ENCODE measurements at places on chromosomes 6 and 20. TPM values are rescaled to one million over a fixed set of nuclear protein-coding genes. Genes with fewer than 3 reads are reported as not detected.

- H3K27ac ChIP-seq = no peak overlapping the region
- DNase-seq = no peak
- H3K27me3 ChIP-seq = no peaks in the 10 kb centered on the region
- peaks cover 18% of the 10 kb centered on the region for H3K36me3 ChIP-seq
- peaks cover 5% of the 10 kb centered on the region for H3K4me1 ChIP-seq
Measured at GRCh38 chr6:28901831-28902230, 22.0 kb downstream of the TRIM27 start.

Gene MCCD1
- polyA plus RNA-seq = not detected

DNA sequence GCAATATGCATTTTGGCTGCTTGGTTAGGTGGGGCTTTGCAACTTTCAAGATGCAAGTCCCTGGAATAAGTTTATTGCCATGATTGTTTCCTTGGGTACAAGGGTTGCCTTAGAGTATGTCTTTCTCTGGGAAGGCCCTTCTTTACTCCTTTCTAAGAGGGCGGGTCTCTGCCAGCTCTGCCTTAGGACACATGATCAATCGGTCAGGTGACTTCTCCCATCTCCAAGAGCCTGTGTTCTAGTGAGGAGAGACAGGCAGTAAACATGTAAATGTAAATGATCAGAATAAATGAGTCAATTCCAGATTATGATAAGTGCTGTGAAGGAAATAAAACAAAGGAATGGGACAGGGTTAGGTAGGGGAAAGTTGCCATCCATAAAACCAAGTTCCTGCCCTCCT, 43.2 kb upstream of the BCAS1 start:
- no peak overlapping the region for H3K27ac ChIP-seq
- no peaks in the 10 kb centered on the region for H3K27me3 ChIP-seq
- no peak overlapping the region for H3K4me3 ChIP-seq

DNA sequence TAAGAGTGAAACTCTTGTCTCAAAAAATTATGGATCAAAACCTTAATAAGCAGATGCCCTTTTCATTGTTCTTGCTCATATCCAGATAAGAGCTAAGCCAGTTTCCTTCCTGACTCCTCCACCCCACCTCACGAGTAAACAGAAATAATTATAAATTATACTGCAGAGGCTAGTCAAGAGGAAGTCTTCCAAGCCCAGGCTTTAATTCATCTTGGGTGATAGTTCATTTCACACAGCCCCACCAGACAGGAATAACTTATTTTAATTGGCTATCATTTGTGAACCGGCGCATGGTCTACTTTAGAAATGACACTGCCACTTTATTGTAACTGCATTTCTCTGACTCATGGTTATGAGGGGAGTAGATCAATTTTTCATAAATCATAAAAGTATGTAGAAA, 102.0 kb downstream of the BTBD3 start:
- H3K4me3 ChIP-seq = no peak overlapping the region
- H3K4me1 ChIP-seq = no peaks in the 10 kb centered on the region
- no peaks in the 10 kb centered on the region for H3K27me3 ChIP-seq
- no peak overlapping the region for H3K27ac ChIP-seq
- no peaks in the 10 kb centered on the region for H3K36me3 ChIP-seq
- no peak for DNase-seq

DNA sequence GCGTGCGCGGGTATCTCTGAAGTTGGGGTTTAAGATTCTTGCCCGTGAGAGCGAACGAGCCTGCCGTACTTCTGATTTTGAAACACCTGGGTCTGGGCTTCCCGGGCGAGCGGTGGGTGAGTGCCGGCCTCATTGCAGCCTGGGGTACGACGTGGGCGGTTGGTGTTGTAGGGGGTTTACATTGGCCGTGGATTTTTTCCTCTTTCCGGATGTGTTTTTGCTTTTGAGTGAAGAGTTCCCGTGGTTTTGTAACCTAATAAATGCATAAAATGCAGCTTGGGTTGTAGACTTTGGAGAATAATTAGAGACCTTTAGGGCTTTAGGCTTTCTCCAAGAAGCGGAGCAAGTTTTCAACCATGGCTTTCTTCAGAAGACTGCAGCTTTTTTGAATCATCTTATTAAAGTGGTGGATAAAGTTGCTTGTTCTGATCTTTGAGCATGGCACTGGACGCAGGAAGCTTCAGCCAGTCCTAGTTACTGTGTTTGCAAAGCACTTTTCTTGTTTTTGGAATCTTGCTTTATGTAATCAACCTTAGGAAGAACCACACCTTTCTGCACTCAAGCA, 314 bp downstream of the FARS2 start:
- H3K36me3 ChIP-seq = peaks cover 3% of the 10 kb centered on the region
- DNase-seq = no peak
- peak overlapping the region; percentile 63 for H3K4me3 ChIP-seq
- H3K27me3 ChIP-seq = no peaks in the 10 kb centered on the region
- peaks cover 9% of the 10 kb centered on the region for H3K4me1 ChIP-seq

DNA sequence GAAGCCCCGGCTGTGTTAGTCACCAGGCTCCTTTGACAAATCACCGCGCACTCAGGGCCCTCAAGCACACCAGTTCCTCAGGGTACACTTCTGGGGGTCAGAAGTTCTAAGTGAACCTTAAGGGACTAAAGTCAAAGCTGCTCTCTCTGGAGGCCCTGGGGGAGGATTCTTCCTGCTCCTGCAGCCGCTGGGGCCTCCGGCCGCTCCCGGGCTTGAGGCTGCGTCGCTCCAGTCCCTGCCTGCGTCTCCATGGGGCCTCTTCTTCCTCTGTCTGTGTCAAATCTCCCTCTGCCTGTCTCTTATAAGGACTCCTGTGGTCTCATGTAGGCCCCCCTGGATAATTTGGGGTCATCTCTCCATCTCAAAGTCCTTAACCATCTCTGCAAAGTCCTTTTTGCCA, 18.1 kb upstream of the GATA5 start:
- H3K27me3 ChIP-seq = no peaks in the 10 kb centered on the region
- no peak overlapping the region for H3K4me3 ChIP-seq
- DNase-seq = no peak
- H3K4me1 ChIP-seq = no peaks in the 10 kb centered on the region

DNA sequence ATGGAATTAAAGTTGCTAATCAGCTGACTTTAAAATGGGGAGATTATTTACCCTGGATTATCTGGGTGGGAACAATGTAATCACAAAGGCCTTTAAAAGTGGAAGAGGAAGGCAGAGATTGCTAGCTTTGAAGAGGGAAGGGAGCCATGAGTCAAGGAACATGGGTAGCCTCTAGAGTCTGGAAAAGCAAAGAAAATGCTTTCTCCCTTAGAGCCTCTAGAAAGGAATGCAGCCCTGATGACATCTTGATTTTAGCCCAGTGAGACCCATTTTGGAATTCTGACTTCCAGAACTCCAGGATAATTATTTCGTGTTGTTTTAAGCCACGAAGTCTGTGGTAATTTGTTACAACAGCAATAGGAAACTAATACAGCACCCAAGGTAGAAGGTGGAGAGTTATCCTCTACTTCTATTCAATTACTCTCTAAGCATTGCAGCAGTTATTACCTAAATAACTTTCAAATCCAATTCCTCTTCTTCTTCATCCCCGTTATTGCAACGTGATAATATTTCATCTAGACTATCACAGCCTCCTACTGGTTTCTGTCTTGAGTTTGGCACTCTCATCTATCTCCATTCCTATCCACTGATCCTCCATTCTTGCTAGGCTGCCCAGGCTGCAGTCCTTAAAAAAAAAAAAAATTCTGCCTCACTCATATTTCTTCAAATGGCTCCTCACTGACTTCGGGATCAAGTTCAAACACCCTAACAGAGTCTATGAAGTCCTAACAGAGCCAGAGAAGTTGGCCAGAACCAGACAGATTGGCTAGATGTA, 224.3 kb downstream of the BTBD9 start:
- H3K27ac ChIP-seq = no peak overlapping the region
- DNase-seq = no peak
- H3K36me3 ChIP-seq = no peaks in the 10 kb centered on the region
- H3K27me3 ChIP-seq = no peaks in the 10 kb centered on the region

GRCh38 chr6:85183841-85184240, 266.0 kb upstream of the NT5E start:
- no peaks in the 10 kb centered on the region for H3K27me3 ChIP-seq
- H3K27ac ChIP-seq = no peak overlapping the region
- no peak overlapping the region for H3K4me3 ChIP-seq
- H3K4me1 ChIP-seq = no peaks in the 10 kb centered on the region
- no peak for DNase-seq

Data from naive thymus-derived CD4-positive, alpha-beta T cell (primary cell).